Sciatic nerve (tissue), 2 donors: ENCODE measurements at places on chromosomes 4 and X. TPM values are rescaled to one million over a fixed set of nuclear protein-coding genes. Genes with fewer than 3 reads are reported as not detected.

Gene ADGRG4
- 0.18 TPM for total RNA-seq

Gene DCUN1D4
- total RNA-seq = 88.8 TPM

Gene REELD1
- total RNA-seq = 0.62 TPM

Gene GPRASP2
- total RNA-seq = 14.4 TPM

Gene TMEM31
- total RNA-seq = 1.4 TPM

Gene STPG2
- total RNA-seq = 1.5 TPM

Gene S100P
- total RNA-seq = 6.3 TPM

Gene RNF150
- 13.2 TPM for total RNA-seq

Gene CRMP1
- 0.49 TPM for total RNA-seq

Gene CT45A2
- total RNA-seq = not detected

Gene RGN
- total RNA-seq = 6.0 TPM

Gene DOK7
- total RNA-seq = not detected

- no peak for DNase-seq
Observed at GRCh38 chr4:120699354-120699753, 223.2 kb downstream of the PRDM5 start.

- no peak for DNase-seq
Observed at GRCh38 chr4:69910016-69910782, 20.7 kb upstream of the CSN1S1 start.

DNA sequence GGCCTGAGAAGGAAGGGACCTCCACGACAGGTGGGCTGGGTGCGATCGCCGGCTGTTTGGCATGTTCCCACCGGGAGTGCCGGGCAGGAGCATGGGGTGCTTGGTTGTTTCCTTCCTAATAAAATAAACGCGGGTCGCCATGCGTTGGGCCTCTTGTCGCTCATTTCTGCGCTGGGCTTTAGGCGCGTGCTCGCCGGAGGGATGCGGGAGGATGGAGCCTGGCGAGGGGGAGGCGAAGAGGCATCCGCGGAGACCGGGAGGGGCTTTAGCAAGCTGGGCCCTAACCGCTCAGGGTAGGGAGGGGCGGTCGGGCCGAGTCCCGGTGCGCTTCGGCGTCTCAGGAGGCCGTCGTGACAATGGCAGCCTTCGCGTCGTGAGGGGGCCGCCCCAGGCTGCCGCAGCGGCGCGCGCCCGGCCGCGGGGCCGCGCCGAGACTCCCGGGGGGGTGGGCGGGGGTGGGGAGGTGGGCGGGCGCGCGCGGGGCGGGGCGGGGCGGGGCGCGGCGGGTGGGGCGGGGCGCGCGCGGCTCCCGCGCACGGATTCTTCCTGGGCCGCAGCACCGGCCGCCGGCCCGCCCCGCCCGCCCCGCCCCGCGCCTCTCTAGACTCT is 476 bp upstream of the GDI1 start:
- DNase-seq = no peak

DNA sequence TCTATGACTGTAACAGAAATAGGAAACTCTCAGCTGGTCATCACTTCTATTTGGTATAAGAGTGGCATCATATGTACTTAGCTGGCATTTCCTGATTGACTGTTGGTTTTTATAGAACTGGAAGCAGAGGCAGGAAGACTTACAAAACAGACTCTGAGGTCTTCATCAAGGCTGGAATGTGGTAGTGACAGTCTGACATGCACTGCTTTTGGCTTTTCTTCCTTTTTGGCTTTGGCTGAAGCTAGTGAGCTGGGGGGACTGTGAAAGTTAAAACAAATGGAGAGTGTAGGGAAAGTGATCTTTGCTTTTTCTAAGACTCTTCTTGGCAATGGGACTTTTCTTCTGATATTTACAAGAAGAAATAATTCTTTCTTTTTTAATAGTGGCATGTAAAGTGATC is 121.1 kb upstream of the SLC4A4 start:
- DNase-seq = no peak

- no peak for DNase-seq
Observed at GRCh38 chrX:104343428-104344129, 88.8 kb upstream of the ESX1 start.

GRCh38 chr4:66927937-66928336 is 617.4 kb downstream of the CENPC start:
- DNase-seq = no peak

GRCh38 chr4:161256716-161257115 is 907.1 kb downstream of the FSTL5 start:
- no peak for DNase-seq

DNA sequence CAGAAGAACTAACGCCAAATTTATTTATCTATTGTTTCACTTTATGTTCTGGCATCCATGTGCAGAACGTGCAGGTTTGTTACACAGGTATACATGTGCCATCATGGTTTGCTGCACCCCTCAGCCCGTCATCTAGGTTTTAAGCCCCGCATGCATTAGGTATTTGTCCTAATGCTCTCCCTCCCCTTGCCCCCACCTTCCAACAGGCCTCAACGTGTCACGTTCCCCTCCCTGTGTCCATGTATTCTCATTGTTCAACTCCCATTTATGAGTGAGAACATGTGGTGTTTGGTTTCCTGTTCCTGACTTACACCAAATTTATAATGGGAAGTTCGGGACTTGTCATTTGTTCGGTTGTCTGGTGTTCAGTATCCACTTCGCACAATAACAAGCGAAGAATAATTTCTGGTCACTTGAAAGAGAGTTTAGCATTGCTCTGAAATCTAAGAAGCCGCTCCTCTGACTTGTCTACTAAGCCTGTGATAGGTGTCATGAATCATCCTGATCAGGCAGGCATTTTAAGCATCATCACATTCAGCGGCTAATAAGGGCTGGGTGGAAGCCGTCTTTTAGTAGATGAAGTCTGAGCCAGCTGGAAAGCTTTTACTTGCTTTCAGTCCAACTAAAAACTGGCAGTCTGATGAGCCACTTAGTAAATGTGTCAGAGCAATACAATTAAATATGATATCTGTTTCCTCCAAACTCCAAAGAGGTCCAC is 1065.7 kb upstream of the PABPC4L start:
- DNase-seq = no peak

DNA sequence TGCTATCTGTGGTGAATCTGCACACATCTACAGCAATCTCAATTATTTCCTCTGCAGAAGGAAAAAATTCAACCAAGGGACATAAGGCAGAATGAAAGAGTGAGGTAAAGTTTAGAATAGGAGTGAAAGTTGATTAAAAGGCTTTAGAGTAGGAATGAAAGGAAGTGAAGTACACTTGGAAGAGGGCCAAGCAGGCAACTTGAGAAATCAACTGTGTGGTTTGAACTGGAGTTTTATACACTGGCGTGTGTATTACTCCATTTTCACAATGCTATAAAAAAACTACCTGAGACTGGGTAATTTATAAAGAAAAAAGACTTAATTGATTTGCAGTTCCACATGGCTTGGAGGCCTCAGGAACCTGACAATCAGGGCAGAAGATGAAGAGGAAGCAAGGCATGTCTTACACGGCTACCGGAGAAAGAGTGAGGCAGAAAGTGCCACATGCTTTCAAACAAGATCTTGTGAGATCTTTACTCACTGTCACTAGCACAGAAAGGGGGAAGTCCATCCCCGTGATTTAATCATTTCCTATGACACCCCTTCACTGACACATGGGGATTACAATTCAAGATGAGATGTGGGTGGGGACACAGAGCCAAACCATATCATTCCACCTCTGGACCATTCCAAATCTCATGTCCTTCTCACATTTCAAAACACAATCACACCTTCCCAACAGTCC is 234.8 kb downstream of the IL15 start:
- no peak for DNase-seq

GRCh38 chr4:86250619-86251018 is 109.2 kb downstream of the MAPK10 start:
- DNase-seq = no peak

DNA sequence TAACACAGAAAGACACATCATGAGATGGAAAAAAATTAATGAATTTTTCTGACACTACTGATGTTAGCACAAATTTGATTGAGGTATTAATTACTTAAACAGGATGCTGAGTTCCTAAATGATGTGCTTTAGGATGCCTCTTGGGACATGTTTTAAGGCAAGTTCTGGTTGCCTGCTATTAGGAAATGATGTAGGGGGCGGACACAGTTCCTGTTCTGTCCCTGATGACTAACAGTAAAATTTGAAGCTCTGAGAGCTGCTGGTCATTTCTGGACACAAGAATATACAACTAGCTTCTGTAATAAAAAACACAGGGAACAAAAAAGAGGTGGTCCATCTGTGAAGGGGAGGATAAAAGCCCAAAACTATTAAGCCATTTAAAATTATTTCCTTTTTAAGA is 163.2 kb upstream of the ETNPPL start:
- no peak for DNase-seq

DNA sequence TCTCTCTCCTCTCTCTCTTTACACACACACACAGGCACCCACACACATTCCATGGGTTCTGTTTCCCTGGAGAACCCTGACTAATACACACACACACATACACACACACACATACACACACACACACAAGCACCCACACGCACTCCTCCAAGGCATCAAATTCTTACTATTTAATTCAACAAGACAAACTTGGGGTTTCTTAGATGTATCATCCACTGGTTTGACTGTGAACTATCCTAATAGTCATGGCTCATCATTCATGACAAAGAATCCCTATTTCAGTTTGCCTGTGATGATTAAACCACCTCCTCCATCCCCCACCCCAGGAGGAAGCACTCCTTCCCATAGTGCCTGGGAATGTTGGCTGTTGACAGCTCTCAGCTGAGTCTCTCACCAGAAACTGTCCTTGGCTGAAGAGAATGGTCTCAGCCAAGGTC is 98.2 kb downstream of the USP46 start:
- DNase-seq = no peak

DNA sequence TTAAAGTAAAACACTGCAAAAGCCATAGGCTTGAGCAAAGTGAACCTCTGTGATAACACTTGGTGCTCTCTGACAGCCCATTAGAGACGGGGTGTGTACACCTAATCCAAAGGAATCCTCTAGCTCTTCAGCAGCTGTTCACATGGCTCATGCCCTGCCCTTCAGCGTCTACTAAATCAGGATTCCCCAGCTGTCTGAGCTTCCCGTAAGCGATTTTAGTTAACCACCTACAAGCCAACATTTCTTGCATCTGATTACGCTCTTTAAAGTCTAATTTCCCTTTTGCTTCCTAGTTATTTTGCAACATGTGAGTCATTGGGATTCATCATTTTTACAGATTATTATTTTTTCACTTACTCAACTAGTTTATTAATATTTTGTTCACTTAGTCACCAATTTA is 6.5 kb downstream of the DMD start:
- DNase-seq = no peak

DNA sequence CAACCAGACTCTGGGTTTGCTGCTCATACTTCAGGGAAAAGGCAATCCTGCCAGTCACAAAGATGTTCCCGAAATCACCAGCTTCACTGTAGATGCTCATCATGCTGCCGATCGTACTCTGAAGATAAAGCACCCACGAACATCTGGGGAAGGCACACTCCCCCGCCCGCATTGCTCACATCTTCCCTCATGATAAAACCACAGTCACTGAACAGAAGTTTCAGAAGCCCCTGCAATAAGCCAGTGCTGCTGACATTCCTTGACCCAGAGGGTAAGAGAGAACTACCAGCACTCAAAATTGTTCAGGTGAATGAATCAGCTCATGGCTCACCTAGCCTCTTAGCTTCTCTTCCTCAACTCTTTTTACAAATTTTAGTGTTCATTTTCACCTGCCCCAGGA is 43.1 kb downstream of the SRPX2 start:
- no peak for DNase-seq

DNA sequence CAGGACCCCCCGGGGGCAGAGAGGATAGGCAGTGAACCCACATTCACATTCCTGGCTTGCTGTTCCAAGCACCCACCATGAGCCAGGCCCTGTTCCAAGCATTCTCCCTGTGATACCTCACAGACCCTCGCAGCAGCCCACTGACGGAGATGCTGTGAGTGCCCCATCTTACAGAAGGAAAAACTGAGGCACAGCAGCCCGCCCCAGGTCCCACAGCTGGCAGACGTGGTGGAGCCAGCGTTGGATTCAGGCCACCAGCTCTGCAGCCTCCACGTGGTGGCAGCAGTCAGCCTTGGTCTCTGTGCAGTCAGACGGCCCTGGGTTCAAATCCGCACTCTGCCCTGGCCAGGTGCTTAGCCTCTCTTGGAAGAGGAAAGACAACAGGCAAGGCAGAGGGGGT is 16.8 kb downstream of the MAN2B2 start:
- DNase-seq = no peak

- DNase-seq = no peak
Observed at GRCh38 chr4:151144329-151145072, 45.1 kb downstream of the RPS3A start.

GRCh38 chrX:66046612-66047235 is 6.8 kb upstream of the VSIG4 start:
- no peak for DNase-seq

GRCh38 chr4:8910822-8911315 is 39.2 kb upstream of the HMX1 start:
- DNase-seq = peak; percentile 39

DNA sequence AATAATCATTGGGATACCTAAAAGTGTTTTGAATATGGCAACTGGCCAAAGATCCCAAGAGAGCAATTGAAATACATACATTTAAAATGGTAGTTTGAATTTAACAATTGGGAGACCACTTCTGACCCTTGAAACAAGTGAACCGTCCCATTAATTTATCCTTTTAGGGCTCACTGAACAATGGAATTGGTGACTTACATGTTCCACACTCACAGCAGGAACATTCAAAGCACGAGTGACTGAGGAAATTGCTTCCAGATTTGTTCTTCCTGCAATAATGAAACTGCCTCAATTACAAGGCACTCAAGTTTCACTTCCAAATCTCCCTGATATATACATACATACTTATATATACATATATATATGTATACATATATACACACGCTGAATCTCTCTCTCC is 20.6 kb downstream of the SLC39A8 start:
- DNase-seq = no peak

DNA sequence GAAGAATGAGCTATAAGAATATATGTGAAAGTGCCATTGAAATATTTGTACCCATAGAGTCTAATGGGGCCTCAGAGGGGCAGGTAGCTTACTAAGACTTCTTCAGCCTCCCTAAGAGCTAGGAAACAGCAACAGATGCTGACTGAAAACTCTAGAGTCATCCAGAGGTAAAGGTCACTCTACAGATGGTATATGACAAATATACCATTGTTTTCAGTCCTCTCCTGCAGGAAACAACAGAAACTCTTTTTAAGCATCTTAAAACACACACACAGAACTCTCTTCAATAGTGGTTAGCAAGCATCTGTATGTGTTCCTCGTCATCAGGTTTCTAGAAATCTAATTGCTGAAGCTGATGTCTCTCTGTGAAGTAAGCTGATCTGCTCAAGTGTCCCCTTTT is 313.8 kb upstream of the GATB start:
- no peak for DNase-seq

GRCh38 chr4:126264839-126265238 is 950.1 kb downstream of the FAT4 start:
- DNase-seq = no peak

DNA sequence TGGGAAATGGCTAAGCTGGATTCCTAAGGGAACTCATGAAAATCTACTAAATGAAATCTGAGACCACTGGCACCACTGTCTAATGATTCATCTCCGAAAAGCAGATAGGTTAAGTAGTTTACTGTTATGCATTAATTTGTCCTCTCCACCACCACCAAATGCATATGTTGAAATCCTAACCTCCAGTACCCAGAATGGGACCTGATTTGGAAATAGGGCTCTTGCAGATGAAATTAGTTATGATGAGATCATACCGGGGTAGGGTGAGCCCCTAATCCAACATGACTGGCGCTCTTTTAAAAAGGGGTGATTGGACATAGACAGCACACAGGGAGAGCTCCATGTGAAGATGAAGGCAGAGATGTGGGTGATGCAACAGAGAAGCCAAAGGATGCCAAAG is 124.9 kb upstream of the GUCY1A1 start:
- no peak for DNase-seq
